ENCODE measurements at places on chromosomes 3 and 15. TPM values are rescaled to one million over a fixed set of nuclear protein-coding genes. Genes with fewer than 3 reads are reported as not detected.
A peak's percentile ranks its signal among the peaks of the same experiment; 100 is the strongest.

- DNase-seq, result no peak
- H3K27ac ChIP-seq, result no peak overlapping the region
- H3K27me3 ChIP-seq, result no peaks in the 10 kb centered on the region
- no peaks in the 10 kb centered on the region for H3K4me1 ChIP-seq
- no peaks in the 10 kb centered on the region for H3K36me3 ChIP-seq
- no peak overlapping the region for H3K4me3 ChIP-seq
These were observed 26.9 kb downstream of the LOXL1 start for GRCh38 chr15:73952913-73953750.

GRCh38 chr15:70324001-70324974 lies 226.6 kb upstream of the TLE3 start:
- H3K36me3 ChIP-seq, result no peaks in the 10 kb centered on the region
- peaks cover 27% of the 10 kb centered on the region for H3K4me1 ChIP-seq
- DNase-seq, result peak; percentile 94
- H3K27ac ChIP-seq, result peak overlapping the region; percentile 55
- H3K27me3 ChIP-seq, result no peaks in the 10 kb centered on the region

- H3K27me3 ChIP-seq, result peaks cover 13% of the 10 kb centered on the region
- no peaks in the 10 kb centered on the region for H3K4me1 ChIP-seq
- no peaks in the 10 kb centered on the region for H3K36me3 ChIP-seq
- no peak for DNase-seq
These were observed 7.9 kb downstream of the ATP2B2 start for GRCh38 chr3:10497439-10497838.

GRCh38 chr15:62799037-62799436 lies 243.5 kb upstream of the TPM1 start:
- no peak for DNase-seq
- H3K27me3 ChIP-seq, result no peaks in the 10 kb centered on the region
- no peak overlapping the region for H3K4me3 ChIP-seq

DNA sequence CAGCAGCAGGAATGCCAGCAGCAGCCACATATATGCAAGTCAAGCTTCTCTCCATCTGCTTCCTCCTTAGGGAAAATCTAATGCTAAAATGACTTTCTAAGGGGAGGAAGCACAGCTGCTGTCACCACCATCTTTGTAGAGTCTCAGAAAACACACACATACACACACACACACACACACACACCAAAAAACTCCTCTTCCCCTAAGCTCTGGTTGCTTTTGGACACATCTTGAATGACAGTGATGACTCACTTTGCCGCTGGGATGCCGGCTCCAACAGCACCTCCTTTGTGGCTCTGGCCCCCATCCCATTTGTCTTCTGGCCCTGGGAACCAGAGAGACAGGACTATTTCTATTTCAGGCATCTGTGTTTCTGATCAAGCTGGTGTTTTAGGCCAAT lies 124.8 kb upstream of the GOLIM4 start:
- H3K27ac ChIP-seq, result no peak overlapping the region
- no peaks in the 10 kb centered on the region for H3K27me3 ChIP-seq
- H3K4me1 ChIP-seq, result no peaks in the 10 kb centered on the region
- DNase-seq, result no peak

DNA sequence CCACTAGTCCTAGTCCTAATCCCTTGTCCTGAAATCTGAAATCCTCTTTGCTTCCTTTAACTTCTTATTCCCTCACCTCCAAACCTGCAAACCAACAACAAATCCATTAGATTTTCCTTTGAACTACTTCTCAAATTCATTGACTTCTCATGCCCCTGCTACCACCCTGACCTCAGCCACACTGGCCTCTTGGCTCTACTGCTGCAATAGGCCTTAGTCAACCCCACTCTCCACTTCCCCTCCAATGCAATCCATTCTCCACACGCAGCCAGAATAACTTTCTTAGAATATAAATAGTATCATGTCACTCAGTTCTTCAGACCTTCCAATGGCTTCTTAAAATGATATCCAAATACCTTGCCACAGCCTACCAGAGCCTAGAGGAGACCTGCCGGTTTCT lies 131.1 kb upstream of the GADL1 start:
- no peaks in the 10 kb centered on the region for H3K4me1 ChIP-seq
- DNase-seq, result no peak
- no peak overlapping the region for H3K4me3 ChIP-seq
- no peak overlapping the region for H3K27ac ChIP-seq

- H3K4me1 ChIP-seq, result no peaks in the 10 kb centered on the region
- H3K36me3 ChIP-seq, result no peaks in the 10 kb centered on the region
- H3K4me3 ChIP-seq, result no peak overlapping the region
- no peak for DNase-seq
These were observed 280.1 kb upstream of the ATP10A start for GRCh38 chr15:26143221-26143620.

- no peak overlapping the region for H3K27ac ChIP-seq
- DNase-seq, result no peak
- no peak overlapping the region for H3K4me3 ChIP-seq
- no peaks in the 10 kb centered on the region for H3K27me3 ChIP-seq
- no peaks in the 10 kb centered on the region for H3K4me1 ChIP-seq
These were observed 181.0 kb upstream of the CBLB start for GRCh38 chr3:106049821-106050220.

DNA sequence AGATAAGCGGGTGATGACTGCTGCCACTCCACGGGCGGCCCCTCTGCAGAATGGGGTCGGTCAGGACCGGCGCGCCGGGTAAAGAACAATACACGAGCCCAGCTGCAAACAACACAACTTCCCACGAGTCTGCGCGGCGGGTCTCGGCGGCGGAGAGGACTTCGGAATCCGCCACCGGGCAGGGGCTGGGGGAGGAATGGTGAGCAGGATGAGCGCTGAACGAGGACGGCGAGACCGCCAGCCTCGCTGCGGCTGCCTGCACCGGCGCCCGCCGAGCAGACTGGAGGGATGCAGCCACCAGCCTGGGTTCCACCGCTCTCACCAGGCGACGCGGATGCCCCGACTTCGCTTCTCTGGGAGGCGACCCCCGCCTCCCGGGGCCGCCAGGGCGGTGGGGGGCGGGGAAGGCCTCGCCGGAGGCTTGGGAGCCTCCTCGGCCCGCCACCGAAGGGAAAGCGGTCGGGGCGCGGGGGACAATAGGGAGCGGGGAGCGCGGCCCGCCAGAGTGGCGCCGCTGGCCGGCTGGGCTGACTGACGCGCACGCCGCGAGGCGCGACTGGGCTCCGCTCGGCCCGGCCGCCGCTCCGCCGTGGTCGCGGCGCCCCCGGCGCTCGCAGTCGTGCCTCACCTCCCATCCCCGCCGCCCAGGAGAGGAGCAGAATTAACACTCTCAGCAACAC lies 515 bp downstream of the ADAM10 start:
- peak; percentile 23 for DNase-seq
- H3K4me1 ChIP-seq, result no peaks in the 10 kb centered on the region
- H3K4me3 ChIP-seq, result peak overlapping the region; percentile 94
- H3K27ac ChIP-seq, result peak overlapping the region; percentile 99
- H3K27me3 ChIP-seq, result no peaks in the 10 kb centered on the region

DNA sequence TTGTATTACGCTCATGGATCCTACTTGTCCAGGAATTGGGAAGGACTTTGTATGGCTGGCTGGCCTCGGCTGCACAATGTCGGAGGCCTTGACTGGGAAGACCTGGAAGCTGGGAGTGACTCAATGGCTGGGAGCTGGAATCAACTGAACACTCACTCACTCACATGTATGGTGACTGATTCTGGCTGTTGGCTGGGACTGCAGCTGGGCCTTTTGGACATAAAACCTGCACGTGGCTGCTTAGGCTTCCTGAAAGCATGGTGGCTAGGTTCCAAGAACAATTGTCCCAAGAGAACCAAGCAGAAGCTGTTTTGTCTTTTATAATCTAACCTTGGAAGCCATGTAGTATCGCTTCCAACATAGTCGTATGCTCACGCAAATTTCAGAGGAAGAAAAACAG lies 38.0 kb upstream of the CMTM8 start:
- H3K4me3 ChIP-seq, result no peak overlapping the region
- no peaks in the 10 kb centered on the region for H3K4me1 ChIP-seq
- no peaks in the 10 kb centered on the region for H3K27me3 ChIP-seq
- no peak overlapping the region for H3K27ac ChIP-seq

GRCh38 chr3:158748237-158748828 lies 16.1 kb upstream of the RARRES1 start:
- H3K27ac ChIP-seq, result no peak overlapping the region
- DNase-seq, result no peak
- no peak overlapping the region for H3K4me3 ChIP-seq

- H3K4me3 ChIP-seq, result peak overlapping the region; percentile 22
- no peaks in the 10 kb centered on the region for H3K36me3 ChIP-seq
- no peaks in the 10 kb centered on the region for H3K27me3 ChIP-seq
- H3K27ac ChIP-seq, result peak overlapping the region; percentile 10
- DNase-seq, result no peak
- no peaks in the 10 kb centered on the region for H3K4me1 ChIP-seq
These were observed 730 bp upstream of the RORA start for GRCh38 chr15:61229883-61230180.

GRCh38 chr3:99868311-99868646 lies 50.6 kb downstream of the CMSS1 start:
- H3K27me3 ChIP-seq, result no peaks in the 10 kb centered on the region
- H3K4me1 ChIP-seq, result no peaks in the 10 kb centered on the region
- H3K4me3 ChIP-seq, result no peak overlapping the region
- no peaks in the 10 kb centered on the region for H3K36me3 ChIP-seq

DNA sequence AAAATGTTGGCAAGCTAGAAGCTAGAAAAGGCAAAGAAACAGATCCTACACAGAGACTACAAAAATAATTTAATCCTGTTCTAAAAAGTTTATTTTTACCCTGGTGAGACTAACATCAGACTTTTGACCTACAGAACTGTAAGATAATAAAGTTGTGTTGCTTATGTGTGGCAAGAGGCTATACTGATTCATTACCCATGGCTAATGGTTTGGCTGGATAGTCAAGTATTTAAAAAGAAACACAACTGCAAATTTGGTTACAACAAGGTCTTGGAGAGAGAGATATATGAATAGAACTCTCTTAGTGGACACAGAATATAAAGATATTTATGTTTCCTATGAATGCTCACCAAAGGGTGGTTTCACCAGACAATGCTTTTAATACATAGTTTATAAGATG lies 364.2 kb upstream of the PLSCR5 start:
- no peaks in the 10 kb centered on the region for H3K36me3 ChIP-seq
- H3K27me3 ChIP-seq, result no peaks in the 10 kb centered on the region
- DNase-seq, result no peak
- no peak overlapping the region for H3K4me3 ChIP-seq
- no peaks in the 10 kb centered on the region for H3K4me1 ChIP-seq

DNA sequence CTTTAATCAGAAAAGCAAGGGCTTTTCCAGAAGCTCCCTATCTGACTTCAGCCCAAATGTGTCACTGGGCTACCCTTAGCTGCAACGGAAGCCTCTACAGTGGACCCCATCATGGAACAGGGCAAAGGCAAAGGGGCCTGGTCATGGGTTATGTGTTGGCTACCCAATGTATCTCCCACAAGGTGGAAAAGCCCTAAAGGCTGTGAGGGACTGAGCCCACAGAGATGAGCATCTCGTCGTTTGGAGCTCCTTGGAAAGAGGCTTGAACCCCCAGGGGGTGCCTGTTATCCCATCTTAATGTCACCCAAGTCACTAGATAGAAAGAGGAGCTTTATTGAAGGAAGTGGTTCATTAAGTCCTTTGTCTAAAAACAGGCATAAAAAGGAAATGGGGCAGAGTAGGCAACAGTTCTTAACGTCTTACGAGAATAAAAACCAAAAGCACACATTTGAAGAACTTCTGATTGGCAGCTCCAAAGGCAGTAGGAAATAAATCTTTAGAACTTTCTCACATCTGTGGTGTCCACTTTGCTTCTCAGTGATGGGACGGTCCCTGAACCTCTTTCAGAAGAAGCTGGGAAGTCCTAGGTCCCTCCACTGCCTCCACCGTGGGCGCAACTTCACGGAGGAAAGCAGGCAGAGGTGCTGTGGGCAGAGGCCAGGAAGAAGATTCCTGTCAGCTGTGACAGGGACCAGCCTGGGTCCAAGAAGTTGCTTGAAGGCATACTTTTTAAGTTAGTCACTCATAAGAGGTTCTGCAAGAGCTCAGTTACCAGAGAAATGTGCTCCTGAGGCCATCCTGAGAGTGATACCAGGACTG lies 93.7 kb downstream of the MYLK start:
- no peak overlapping the region for H3K4me3 ChIP-seq
- no peak for DNase-seq
- H3K27me3 ChIP-seq, result peaks cover 3% of the 10 kb centered on the region
- H3K4me1 ChIP-seq, result no peaks in the 10 kb centered on the region

ERICH6 gene
- 0.09 TPM for total RNA-seq

FBXO40 gene
- total RNA-seq, result 0.68 TPM

GOLGA8B gene
- 83.0 TPM for total RNA-seq

MAGEF1 gene
- 50.2 TPM for total RNA-seq

ARPP19 gene
- 86.9 TPM for total RNA-seq

STRIT1 gene
- total RNA-seq, result 4.9 TPM
